Stimulated activated CD8-positive, alpha-beta memory T cell treated with anti-CD3 and anti-CD28 coated beads, Interleukin-15, amount 100 ng/mL, for 1 hour (primary cell): ENCODE measurements at places on chromosomes 1 and 21.

GRCh38 chr1:191669629-191670028 lies 488.6 kb upstream of the RGS18 start:
- DNase-seq: no peak

- no peak for DNase-seq
Observed at GRCh38 chr1:162347281-162347680, 29.4 kb downstream of the SPATA46 start.

GRCh38 chr1:207140536-207140935 lies 36.5 kb downstream of the C4BPA start:
- DNase-seq: no peak

DNA sequence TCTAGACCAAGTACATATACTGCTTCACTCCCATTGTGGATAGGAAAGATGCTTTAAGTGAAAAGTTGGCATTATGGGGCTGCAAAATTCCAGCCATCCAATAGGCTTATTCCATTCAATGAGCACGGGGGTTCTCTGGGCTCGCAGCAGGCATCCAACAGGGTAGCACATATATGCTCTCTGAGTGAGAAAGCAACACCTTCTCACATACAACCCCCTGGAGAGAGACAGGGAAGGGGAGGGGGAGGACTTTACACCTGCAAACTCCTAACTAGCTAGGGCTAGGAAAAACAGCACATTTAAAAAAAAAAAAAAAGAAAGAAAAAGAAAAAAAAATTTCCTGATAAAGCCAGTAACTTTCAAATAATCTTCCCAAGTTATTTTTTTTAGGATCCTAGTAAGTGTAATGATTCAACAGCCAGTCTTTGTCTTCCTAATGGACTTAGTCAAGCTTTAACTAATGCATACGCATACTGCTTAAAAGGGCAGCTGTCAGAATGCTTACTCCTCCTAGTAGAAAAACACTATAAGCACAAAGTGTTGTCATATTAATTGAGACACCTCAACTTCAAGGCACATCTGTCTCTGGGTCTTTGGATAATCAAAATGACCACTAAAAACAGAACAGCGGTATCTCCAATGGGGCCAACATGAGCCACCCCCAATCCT lies 18.7 kb downstream of the PSMB2 start:
- DNase-seq: no peak

GRCh38 chr1:93827128-93827527 lies 51.9 kb downstream of the DNTTIP2 start:
- no peak for DNase-seq

DNA sequence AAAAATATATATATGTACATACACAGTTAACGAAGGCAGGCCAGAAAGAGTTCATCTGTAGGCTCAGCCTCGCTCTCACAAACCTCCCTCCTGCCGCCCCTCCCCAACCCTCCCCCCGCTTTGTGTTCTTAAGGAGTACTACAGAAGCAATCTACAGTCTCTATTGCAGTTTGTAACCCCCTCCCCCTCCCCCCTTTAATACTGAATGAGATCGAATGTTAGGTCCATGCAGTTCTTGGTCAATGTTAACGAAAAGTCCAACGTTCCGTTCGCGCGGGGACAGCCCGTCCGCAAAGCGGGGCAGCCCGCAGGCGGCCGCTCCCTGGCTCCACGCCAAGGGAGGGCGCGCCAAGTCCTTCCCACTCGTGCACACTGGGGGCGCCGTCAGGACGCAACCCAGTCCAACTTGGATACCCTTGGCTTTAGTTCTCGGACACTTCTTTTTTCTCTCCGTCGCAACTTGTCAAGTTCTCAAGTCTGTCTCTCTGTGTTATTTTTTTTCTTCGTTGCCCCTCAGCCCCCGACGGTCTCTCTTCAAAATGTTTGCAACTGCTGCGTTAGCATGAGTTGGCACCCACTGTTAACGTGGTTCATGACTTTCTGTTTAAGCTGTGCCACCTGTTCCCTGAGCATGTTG lies 2.2 kb downstream of the JUN start:
- no peak for DNase-seq

GRCh38 chr1:179229214-179230140 lies at the start of gene ABL2:
TSS of gene ABL2 (minus strand) at chr1:179229677. CDS start at chr1:179229397, 280 bp downstream.
- DNase-seq: peak; percentile 18

- no peak for DNase-seq
Observed at GRCh38 chr1:228207381-228207810, 448 bp upstream of the OBSCN start.

DNA sequence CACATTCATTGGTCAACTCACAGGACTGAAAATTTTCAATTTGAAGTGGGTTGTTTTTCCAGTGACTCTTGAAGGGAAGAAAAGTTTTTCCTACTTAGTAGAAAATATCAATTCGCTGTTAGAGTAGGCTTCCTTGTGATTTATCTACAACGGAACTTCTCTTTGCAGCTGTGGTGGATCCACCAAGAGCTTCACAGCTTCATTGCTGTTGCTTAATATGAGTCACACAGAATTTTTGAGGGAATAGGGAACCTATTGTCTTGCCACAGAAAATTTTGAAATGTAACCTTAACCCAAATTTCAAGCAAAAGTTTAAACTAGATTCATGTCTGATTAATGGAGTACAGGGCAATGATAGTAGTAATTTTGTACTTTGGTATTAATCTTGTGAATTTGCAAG lies 58.4 kb upstream of the IFI44L start:
- no peak for DNase-seq

- no peak for DNase-seq
Observed at GRCh38 chr1:160357286-160358002, 9.4 kb upstream of the NHLH1 start.

DNA sequence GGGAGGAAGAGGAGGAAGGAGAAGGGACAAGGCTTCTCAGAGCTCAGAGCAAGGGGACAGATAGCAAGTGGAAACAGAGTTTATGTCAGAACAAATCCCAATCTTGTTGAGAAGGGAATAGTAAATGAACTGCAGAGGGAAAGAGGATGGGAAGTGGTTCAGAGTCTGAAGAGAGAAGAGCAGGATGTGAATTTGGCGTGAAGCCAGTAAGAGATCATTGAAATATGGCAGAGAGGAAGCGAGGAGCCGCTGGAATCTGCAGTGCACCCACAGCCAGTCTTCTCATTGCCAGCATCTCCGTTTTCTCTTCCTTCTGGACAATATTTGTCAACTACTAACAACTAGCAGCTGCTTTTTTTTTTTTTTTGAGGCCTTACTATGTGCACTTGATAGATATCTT lies 19.1 kb downstream of the OLFML3 start:
- no peak for DNase-seq

DNA sequence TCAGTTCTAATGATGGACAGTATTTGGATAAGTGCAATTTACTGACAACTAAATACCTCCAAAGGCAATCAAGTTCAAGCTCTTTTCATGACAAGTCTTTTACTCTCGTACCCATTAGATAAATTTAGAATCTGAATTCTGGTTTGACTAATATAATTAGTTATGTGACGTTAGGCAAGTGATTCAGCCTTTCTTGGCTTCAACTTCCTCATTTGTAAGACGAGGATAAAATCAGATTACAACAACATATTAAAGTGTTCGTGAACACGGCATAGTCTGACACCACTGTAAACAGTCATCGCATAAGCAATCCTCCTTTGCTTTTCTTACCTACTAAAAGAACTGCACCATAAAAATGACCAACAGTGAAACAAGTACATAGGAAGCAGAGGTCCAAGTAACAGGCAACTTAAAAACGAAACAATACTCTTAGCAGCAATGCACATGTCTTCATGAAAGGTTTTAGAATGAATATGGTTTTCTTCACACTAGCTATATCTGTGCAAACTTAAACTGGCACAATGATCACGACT lies 25.7 kb downstream of the COA6 start:
- no peak for DNase-seq

- DNase-seq: no peak
Observed at GRCh38 chr1:48777219-48777895, 666 bp upstream of the BEND5 start.

GRCh38 chr1:186829686-186830587 lies 1.2 kb downstream of the PLA2G4A start:
- DNase-seq: no peak

- no peak for DNase-seq
Observed at GRCh38 chr1:245652660-245653427, 498.1 kb downstream of the KIF26B start.

DNA sequence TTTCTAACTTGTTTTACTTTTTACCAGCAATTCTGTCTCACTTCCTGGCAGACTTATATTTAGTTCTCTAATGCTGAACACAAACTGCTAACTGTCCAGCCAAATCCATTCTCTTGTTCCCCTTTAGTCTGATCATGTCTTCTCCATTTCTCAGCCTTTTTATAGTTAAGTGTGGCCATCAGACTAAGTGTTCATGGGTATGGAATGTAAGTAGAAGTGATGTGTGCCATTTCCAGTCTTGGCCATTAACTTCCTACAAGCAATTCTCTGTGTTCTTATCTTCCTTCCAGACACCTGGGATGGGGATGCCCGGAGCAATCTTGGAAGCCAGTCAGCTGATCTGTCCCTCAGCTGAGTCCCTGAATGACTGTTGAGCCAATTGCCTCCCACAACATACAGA lies 165.8 kb downstream of the ST6GALNAC3 start:
- no peak for DNase-seq

GRCh38 chr1:99181892-99182291 lies 82.4 kb upstream of the PLPPR4 start:
- no peak for DNase-seq

DNA sequence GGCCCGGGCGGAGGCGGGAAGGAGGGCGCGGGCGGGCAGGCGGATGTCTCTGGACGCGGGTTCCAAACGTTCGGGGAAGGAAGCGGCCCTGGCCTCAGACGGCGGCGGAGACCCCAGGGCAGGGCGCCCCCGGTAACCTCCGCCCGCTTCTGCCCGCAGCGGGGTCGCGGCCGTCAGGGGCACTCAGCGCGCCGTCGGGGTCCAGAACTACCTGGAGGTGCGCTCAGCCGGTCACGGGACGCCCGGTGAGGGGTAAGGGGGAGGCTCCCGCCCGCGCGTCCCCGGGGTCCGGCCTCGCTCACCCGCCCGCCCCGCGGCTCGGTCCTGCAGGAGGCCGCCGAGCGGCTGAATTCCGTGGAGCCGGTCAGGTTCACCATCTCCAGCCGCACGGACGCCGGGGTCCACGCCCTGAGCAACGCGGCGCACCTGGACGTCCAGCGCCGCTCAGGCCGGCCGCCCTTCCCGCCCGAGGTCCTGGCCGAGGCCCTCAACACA lies 406 bp downstream of the PUSL1 start:
- no peak for DNase-seq

- no peak for DNase-seq
Observed at GRCh38 chr1:99018313-99018712, 13.7 kb upstream of the PLPPR5 start.

DNA sequence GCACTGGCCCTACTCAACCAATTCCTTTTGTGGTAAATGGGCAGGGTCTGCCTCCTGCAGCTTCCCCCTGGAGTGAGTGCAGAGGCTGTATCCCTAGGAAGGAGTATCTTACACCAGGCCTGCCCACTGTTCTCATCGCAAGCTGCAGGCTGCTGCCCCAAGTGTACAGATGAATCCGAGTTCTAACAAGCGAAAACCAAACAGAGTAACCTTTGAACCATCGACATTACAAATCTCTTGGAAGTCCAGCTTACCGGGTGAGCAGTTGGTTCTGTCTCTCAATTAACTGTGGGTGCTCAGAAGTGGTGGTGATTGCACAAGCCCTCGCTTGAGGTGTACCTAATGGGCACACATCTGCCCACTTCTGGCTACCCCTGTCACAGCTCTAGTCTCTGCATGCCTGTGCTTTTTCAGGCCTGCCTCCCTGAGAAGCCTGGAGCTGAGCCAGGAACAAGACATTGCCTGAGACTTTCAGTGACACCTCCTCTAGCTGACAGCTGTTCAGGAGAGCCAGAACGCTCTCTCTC lies 22.7 kb downstream of the INAVA start:
- no peak for DNase-seq

DNA sequence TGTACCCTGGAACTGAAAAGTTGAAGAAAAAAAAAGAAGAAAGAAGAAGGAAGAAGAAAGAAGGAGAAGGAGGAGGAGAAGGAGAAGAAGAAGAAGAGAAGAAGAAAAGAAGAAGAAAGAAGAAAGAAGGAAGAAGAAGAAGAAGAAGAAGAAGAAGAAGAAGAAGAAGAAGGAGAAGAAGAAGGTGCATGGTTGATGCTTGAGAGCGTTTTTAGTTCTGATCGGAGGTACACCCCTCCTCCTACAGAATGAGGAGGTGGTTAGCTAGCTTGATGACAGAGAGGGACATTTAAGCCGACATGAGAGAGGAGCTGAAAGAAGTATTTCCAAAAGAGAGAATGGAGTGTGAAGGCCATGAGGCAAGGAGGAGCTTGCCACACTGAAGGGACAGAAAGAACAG lies 5.6 kb upstream of the ZNF362 start:
- DNase-seq: no peak

- DNase-seq: no peak
Observed at GRCh38 chr1:4276238-4276637, 376.2 kb upstream of the C1orf174 start.

DNA sequence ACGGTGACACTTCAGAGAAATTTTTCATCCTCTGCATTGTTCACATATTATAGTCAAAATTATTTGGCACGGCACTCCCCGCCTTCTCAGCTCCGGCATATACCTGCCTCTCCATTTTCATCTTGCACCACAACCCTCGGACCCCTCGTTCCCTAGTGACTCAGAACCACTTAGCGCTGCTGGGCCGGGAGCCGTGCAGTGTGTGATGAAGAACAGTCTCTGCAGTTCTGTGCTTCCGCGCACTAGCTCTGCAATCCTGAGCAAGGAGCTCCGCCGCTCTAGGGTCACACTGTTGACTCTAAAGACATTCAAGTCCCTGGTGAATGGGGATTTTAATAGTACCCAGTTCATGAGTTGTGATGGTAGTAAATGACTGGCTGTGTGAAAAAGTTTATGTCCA lies 221.2 kb downstream of the SLC35F3 start:
- no peak for DNase-seq
